ENCODE measurements at places on chromosomes 5 and 9.

DNA sequence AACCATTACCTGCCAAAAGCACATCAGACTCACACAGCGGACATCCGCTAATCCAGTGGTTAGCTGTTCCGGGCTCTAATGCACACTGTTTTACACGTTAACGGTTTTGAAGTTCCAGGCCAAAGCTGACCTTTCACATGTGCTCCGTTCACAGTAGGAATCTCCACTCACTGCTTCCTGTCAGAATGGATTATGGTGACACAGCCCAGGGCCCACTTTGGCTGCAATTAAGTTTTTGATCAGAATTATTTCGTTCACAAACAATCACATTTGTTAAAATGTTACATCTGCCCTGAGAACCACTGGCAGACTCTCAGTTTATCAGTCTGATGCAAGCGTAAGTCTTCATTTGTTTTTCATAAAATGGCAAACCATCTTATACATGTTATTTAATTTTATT, 30.2 kb upstream of the CATSPER3 start:
- no peak for DNase-seq

- DNase-seq, result no peak
Measured at GRCh38 chr5:98587166-98587565, 186.3 kb upstream of the RGMB start.

- no peak for DNase-seq
Measured at GRCh38 chr5:36631620-36632362, 25.4 kb downstream of the SLC1A3 start.

GRCh38 chr5:83496626-83497025, 25.1 kb downstream of the VCAN start:
- DNase-seq, result no peak

DNA sequence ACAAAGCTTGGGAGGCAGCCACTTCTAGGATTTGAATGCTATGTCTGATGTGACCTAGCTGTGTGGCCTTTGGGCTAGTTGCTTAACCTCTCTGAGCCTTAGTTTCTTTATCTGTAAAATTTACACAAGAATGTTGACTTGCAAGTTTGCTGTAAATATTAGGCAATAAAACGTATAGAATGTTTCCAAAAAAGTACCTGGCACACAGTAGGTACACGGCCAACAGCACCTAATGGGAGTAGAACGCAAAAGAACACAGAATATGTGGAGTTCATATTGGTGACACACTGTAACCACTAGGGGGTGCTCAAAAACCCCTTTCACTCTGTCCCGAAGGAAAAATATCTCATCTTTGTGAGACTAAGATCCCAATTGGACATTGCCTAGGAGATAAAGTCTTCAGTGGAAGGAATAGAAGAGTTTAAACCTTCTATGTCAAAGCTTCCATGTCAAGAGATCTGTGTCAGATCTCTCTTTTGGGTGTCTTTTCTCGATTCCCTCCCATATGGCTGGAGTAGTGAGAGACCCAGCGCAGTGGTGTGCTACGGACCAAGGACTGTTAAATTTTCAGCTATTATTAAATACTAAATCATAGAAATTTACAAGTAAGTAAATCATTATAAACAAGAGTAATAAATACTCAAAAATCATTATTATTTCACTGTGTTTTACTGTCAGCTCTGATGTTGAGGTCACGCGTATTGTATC, 145.4 kb upstream of the RAD23B start:
- DNase-seq, result no peak

DNA sequence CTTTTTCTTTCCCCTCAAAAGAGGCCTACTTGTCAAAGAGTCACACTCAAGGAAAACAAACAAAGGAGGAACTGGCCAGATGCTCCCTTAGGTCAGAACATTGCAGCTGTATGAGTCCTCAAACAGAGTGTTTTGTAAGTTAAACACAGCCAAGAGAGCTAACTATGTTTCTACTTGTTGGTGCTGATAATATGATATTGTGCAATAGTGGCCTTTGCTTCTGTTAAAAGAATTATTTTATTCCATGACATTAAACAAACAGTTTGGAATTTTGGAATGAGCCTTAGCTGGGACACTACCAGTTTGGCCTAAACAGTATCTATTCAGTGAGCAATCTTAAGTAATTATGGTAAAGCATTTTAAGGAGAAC, 56.0 kb upstream of the TPD52L3 start:
- no peak for DNase-seq

GRCh38 chr9:112020680-112021596, 124.3 kb downstream of the UGCG start:
- no peak for DNase-seq

DNA sequence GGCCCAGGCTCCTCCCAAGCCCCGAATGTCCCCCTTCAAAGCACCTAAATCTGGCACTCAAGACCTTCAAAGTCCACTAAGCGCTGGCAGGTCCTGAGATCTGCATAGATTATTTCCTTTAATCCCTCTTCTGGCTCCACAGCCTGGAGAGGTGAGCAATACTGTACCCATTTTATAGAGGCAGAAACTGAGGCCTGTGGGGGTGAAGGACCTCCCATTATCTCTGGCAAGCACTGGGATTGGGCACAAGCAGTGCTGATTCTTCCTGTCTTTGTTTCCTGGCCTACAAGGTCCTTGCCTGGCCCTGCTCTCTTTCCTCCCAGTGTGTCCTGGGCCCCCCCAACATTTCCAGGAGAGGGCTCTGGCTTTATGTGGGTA, 252.3 kb downstream of the PBX3 start:
- no peak for DNase-seq
